Smooth muscle cell of bladder (primary cell): ENCODE measurements at places on chromosomes 2 and 18. TPM values are rescaled to one million over a fixed set of nuclear protein-coding genes. Genes with fewer than 3 reads are reported as not detected.

Gene MALL
- total RNA-seq = 2.6 and 11.3 TPM in 2 replicates

Gene AQP12B
- not detected in 2 replicates for total RNA-seq

Gene MSTN
- total RNA-seq = 0.09 and 0.14 TPM in 2 replicates

Gene SPAG16
- 24.1 and 24.9 TPM in 2 replicates for total RNA-seq

Gene LAPTM4A
- total RNA-seq = 214 and 217 TPM in 2 replicates

Gene LRP1B
- total RNA-seq = under 0.01 TPM in 2 replicates

Gene GKN1
- not detected in 2 replicates for total RNA-seq

Gene STAT4
- 1.4 and 2.0 TPM in 2 replicates for total RNA-seq

Gene FBXO36
- 2.3 and 3.8 TPM in 2 replicates for total RNA-seq

Gene TUBA3E
- total RNA-seq = not detected in 2 replicates

Gene C2orf78
- total RNA-seq = not detected in 2 replicates

Gene LYG1
- total RNA-seq = 0.18 and 0.43 TPM in 2 replicates

Gene SLC9A4
- total RNA-seq = under 0.01 TPM in 1 of 2 replicates, not detected in the other

Gene HOXD13
- 0.09 and 0.28 TPM in 2 replicates for total RNA-seq

Gene STPG4
- total RNA-seq = 0.28 and 0.37 TPM in 2 replicates

Gene CFC1
- not detected in 2 replicates for total RNA-seq

Gene CYTIP
- 0.28 TPM in 1 of 2 replicates, not detected in the other for total RNA-seq

Gene UGP2
- 122 and 133 TPM in 2 replicates for total RNA-seq

Gene FLACC1
- total RNA-seq = 0.28 and 0.74 TPM in 2 replicates

Gene COLEC12
- total RNA-seq = 29.0 and 79.5 TPM in 2 replicates

Gene SOCS6
- total RNA-seq = 49.5 and 54.5 TPM in 2 replicates

Gene LOXL3
- total RNA-seq = 34.4 and 57.5 TPM in 2 replicates

Gene OXER1
- under 0.01 TPM in 1 of 2 replicates, not detected in the other for total RNA-seq

Gene PROKR1
- total RNA-seq = not detected in 2 replicates

Gene DSG4
- not detected in 2 replicates for total RNA-seq

Gene SKA1
- total RNA-seq = 6.6 and 8.1 TPM in 2 replicates

Gene GATA6
- 18.5 and 28.6 TPM in 2 replicates for total RNA-seq

Gene IL37
- not detected in 2 replicates for total RNA-seq

Gene CWC22
- total RNA-seq = 11.9 and 15.8 TPM in 2 replicates

Gene LDAH
- total RNA-seq = 13.5 and 14.8 TPM in 2 replicates

Gene PLGLB2
- 0.14 and 1.1 TPM in 2 replicates for total RNA-seq

Gene ARL6IP6
- total RNA-seq = 7.5 and 7.9 TPM in 2 replicates

Gene SLC9A2
- total RNA-seq = not detected in 2 replicates

Gene RAD51AP2
- not detected in 2 replicates for total RNA-seq

Gene C2orf15
- 0.09 TPM in 1 of 2 replicates, not detected in the other for total RNA-seq

Gene LRRC30
- not detected in 2 replicates for total RNA-seq

Gene ZNF397
- 14.1 and 16.9 TPM in 2 replicates for total RNA-seq

Gene LYG2
- not detected in 2 replicates for total RNA-seq

Gene ZBTB7C
- total RNA-seq = under 0.01 TPM in 2 replicates

Gene LYPD6B
- 0.18 and 2.0 TPM in 2 replicates for total RNA-seq

Gene KATNAL2
- 3.4 and 3.6 TPM in 2 replicates for total RNA-seq

Gene SAG
- not detected in 2 replicates for total RNA-seq

Gene EGR4
- not detected in 2 replicates for total RNA-seq

Gene SERPINB10
- not detected in 2 replicates for total RNA-seq

Gene CDKL4
- total RNA-seq = 3.4 TPM in 2 replicates

Gene CD207
- not detected in 2 replicates for total RNA-seq

Gene ZCCHC2
- 3.0 and 8.2 TPM in 2 replicates for total RNA-seq

Gene NDUFB3
- total RNA-seq = 110 and 118 TPM in 2 replicates

Gene LMAN1
- total RNA-seq = 236 and 279 TPM in 2 replicates

Gene G6PC2
- not detected in 2 replicates for total RNA-seq
